ENCODE measurements at places on chromosomes 1 and 21.

DNA sequence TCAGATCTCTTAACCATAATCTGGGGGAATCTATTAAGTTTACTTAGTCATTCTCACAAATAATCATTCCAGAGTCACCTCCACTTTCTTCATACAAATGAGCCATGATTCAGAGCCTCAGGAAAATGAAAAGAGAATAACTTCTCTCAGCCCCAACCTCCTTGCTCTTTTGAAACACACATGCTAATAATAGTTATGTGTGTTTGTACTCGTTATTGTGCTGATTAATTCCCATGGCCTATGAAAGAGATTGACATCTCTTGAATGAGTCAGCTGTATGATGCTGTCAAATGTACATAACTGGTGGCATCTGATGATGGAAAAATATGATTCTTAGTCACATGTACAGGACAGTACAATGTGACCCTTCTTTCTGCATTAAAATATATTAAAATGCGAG is 41.5 kb downstream of the DTL start:
- no peak for DNase-seq

DNA sequence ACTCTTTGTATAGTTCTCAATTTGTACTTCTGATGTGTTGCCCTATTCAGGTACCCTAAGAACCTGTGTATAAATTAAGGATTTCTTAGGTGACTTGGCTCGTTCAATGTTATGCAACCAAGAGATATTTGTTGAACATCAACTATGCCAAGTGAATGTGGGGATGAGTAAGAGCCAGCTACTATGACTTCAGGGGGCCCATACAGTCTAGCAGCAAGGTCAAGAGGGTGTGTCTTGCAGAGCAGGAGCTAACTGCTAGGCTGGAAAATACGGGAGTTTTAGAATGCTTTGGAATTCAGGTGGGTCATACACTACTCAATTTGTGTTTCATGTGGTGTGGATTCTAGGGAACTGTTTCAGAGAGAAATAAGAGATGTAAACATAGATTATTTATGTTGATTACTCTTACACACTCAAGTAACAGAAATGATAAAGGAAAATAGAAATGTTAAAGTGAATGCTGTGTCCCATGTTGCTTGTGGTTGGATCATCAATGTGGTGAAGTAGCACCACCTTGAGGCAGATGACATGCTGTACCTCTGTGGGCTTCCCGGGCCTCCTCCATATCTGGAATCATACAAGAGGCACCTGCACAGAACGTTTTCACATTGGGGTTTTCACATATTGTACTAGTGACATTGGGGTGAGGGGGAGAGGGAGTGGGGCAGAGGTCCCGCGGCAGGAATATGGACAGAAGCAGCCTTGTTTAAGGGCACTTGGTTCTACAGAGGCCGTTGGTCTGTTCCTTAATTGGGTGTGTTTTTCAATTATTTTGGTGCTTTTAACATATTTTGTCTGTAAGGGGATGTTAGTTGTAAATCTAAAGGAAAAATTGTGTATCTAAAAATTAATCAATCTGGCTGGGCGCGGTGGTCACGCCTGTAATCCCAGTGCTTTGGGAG is 12.4 kb downstream of the ARPC5 start:
- DNase-seq = peak; percentile 79

GRCh38 chr1:115262886-115263285 is 75.2 kb downstream of the NGF start:
- DNase-seq = no peak

- DNase-seq = no peak
Measured at GRCh38 chr1:4216231-4216630, 316.2 kb upstream of the C1orf174 start.

- no peak for DNase-seq
Measured at GRCh38 chr21:36584980-36585940, 105.3 kb upstream of the CLDN14 start.

GRCh38 chr1:202184750-202185460 is 8.7 kb upstream of the LGR6 start:
- DNase-seq = peak; percentile 76

DNA sequence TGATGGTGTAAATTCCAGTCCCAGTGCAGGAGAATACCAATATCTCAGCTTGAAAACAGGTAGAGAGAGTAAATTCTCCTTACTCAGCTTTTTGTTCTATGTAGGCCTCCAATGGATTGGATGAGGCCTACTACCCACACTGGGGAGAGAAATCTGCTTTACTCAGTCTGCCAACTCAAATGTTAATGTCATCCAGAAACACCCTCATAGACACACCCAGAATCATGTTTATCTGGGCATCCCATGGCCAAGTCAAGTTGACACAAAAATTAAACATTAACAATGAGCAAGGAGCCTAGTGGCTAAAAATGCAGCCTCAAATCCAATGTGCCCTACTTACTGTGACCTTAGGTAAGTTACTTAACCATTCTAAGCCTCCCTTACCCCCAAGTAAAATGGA is 6.9 kb upstream of the HLX start:
- no peak for DNase-seq

GRCh38 chr1:204377800-204378668 is 18.3 kb upstream of the PLEKHA6 start:
- DNase-seq = peak; percentile 82

Measured in NCI-H510A treated with DMSO at 0.1 percent for 48 hours (cell line).